ENCODE measurements at places on chromosomes 1 and 21.

DNA sequence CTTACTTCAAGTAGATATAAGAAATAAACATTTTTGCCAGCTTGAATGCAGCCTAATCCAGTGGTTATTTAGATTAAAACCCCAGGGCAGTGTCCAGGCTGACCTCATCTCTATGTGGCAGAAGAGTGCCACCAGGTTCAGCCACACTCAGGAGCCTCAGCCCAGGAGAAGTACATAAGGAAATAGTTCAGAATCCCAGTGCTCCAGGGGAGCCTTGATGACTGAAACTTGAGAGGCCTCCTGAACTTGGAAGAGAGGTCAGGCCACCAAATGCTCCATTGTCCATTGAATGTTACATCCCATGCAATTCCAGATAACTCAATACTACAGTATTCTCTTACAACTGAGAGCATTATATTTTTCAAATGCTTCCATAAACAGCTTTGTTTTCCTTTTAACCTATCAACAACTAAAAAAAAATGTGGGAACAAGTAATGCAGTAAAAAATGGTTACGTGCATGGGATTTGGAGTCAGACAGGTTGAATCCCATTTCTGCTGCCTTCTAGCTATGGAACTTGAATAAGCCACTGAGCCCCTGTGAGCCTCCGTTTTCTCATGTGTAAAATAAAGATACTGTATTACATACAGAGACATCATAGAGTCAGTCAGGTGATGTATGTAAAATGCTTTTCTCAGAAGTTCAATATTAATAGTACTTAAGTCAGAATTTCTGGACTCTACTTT, 248.0 kb downstream of the PLPP3 start:
- no peak for DNase-seq

- DNase-seq: no peak
Measured at GRCh38 chr1:92805216-92805615, 20.3 kb upstream of the EVI5 start.

GRCh38 chr21:46391773-46392172, 66.9 kb upstream of the DIP2A start:
- DNase-seq: no peak

GRCh38 chr1:64280001-64280400, 76.6 kb downstream of the UBE2U start:
- DNase-seq: no peak

DNA sequence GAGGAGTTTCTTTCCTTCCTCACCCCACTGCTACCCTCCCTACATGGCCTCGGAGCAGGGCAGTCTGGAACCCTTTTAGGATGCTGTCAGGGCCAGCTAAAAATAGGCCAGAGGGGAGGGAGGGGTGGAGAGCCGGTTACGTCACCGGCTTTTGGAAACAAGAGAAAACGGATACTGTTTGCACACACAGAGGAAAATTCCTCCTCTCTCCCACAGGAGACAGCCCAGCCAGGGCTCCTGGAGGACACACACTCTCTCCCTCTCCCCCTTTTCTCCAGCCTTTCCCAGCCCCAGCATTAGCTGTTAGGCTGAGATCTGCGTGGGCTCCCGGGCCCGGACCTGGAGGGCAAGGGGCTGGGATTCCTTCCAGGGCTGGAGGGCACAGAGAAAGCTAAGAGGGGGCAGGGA, 20.0 kb upstream of the ALDH4A1 start:
- DNase-seq: peak; percentile 95

- no peak for DNase-seq
Measured at GRCh38 chr21:37245151-37245550, 22.0 kb downstream of the VPS26C start.

DNA sequence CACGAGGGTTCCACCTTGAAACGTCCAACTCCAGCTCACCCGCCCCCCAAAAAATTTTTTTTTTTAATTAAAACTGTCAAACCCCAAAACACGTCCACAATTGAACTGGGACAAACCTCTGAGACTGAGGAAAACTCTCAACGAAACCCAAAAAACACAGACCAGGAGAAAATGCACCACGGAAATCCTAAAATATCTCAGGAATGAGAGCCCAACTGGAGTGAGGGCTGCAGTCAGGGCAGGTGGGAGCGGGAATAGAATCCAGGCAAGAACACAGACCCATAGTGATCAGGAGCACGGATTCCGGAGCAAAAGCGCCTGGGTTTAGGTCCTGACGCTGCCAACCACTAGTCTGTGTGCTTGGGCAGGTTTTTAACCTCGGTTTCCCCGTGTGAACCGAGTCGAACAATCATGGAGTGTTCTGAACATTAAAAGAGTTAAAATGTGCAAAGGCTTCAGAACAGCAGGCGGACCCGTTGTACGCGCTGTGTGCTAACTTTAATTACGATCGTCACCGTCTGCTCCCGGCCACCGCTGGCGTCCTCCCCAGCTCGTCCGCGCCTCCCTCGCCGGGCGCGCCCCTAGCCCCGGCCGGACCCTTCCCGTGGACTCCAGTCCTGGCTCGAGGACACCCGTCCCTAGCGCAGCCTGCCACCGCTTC, 624 bp downstream of the ARHGAP29 start:
- peak; percentile 41 for DNase-seq

DNA sequence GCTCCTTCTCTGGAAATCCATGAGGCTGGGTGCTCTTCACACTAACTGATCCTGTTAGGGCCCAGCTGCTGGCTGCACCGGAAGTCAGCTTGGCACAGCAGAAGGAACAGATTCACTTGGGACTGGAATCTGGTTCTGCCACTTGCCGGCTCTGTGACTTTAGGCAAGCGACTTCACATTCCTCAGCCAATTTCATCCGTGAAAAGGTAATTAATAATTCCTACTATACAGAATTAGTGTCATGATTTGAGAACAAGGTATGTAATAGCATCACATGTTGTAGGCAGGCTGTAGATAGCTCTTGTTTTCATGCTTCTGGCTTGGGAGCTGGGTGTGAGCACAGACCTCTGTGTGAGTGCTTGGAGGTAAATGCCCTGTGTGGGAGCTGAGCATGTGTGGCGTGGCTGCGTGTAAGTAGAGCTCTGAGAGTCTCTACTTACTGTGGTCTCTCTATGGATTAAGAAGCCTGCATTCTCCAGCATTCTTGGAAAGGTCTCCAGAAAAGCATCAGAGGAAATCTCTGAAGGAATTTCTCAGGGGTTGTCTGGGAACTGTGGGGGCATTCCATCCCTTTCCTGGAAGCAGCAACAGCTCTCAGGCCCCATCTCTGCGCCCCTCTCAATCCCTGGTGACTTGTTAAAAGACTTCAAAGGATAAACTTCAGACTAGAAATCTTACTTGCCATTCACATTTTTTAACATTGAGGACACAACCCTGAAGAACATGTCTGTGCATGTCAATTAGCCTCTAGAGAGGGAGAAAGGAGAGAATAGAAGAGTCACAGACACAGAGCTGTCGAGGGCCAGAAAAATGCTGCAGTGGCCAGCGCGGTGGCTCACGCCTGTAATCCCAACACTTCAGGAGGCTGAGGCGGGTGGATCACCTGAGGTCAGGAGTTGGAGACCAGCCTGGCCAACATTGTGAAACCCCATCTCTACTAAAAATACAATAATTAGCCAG, 47.7 kb upstream of the PPM1J start:
- no peak for DNase-seq

GRCh38 chr1:41362357-41362721, 1.1 kb downstream of the FOXO6 start:
- DNase-seq: peak; percentile 48

- no peak for DNase-seq
Measured at GRCh38 chr1:31502926-31503511, 73.3 kb upstream of the TINAGL1 start.

- DNase-seq: no peak
Measured at GRCh38 chr1:165240492-165240891, 116.0 kb downstream of the LMX1A start.

- no peak for DNase-seq
Measured at GRCh38 chr1:25619101-25619890, 2.7 kb downstream of the MAN1C1 start.

GRCh38 chr1:223233019-223233409, 90.0 kb upstream of the TLR5 start:
- DNase-seq: no peak

GRCh38 chr1:200332716-200333115, 77.1 kb downstream of the ZNF281 start:
- DNase-seq: no peak

DNA sequence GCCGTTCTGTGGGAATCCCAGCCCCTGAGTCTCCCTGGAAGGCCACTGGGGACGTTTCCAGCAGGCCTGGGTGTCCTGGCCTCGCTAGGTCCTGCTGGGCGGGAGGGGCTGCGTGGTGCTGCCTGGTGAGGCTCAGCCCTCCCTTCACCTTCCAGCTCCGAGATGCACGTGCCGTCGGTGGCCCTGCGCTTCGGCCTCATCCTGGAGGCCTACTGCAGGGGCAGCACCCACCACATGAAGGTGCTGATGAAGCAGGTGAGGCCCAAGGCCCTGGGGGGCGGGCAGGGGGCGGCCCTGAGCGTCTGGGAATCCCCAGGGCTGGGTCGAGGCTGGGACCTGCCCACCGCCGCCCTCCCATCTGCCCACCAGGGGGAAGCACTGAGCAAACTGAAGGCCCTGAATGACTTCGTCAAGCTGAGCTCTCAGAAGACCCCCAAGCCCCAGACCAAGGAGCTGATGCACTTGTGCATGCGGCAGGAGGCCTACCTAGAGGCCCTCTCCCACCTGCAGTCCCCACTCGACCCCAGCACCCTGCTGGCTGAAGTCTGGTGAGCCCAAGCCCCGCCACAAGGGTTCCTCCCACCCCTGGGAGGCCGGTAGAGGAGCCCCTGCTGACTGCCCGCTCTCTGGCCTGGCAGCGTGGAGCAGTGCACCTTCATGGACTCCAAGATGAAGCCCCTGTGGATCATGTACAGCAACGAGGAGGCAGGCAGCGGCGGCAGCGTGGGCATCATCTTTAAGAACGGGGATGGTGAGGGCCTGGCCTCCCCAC, 70.3 kb downstream of the PIK3CD start:
- DNase-seq: no peak

DNA sequence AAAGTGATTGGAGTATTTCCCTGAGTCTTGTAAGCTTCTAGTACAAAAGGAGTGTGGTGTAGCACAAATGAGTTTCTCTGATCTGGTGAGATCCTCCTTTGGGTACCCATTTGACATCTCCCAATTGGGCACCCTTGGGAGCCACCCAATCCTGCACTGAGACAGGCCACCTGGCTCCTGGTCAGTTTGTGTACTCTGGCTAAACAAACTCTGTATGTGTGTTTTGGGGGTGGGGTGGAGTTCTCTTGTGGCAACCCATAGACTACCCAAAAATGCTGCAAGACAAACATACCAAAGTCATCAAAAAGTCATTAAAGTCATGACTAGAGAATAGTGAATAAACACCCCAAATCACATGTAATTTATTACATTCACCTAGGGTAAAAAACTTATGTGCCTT, 8.4 kb upstream of the HIVEP3 start:
- no peak for DNase-seq

DNA sequence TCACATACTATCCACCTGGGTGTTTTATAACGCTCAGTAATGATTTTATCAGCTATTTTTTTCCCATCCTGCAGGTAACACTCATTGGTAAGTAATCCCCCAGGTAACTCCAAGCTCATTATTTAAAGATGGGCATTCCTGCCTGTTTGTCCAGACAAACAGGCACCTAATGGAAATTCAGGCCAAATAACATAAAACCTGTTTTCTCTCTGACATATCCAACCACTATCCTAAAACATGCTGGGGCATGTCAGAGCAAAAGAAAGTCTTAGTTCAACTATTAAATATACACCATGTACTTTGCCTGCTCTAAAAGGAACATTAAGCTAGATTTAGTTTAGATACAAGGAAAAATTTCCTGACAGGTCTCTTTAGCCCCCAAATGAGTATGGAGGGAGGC, 987.7 kb downstream of the TTLL7 start:
- no peak for DNase-seq

DNA sequence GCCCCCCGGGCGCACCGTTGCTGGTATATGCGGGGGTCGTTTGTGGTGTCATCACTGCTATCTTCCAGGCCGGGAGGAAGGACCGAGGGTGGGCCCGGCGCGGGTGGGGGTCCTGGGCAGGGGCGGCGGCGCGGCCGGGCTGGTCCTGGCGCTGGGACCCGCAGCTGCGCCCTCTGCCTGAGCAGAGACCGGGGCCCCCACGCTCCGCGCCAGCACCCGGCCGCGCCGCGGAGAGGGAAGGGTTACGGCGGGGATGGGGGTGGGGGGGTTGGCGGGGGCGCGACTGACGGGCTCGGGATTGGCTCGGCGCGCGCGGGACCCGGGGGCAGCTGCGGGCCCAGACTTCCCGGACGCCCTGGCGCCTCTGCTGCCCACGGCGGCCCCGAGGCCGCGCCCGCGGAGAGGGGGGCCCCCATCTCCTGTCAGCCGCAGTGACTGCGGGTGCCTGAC, 13.8 kb upstream of the SAMD11 start:
- DNase-seq: no peak
